T47D (cell line): ENCODE measurements at places on chromosomes 5 and 9.

GRCh38 chr9:121302341-121302740 is 34.4 kb downstream of the GSN start:
- DNase-seq: no peak

DNA sequence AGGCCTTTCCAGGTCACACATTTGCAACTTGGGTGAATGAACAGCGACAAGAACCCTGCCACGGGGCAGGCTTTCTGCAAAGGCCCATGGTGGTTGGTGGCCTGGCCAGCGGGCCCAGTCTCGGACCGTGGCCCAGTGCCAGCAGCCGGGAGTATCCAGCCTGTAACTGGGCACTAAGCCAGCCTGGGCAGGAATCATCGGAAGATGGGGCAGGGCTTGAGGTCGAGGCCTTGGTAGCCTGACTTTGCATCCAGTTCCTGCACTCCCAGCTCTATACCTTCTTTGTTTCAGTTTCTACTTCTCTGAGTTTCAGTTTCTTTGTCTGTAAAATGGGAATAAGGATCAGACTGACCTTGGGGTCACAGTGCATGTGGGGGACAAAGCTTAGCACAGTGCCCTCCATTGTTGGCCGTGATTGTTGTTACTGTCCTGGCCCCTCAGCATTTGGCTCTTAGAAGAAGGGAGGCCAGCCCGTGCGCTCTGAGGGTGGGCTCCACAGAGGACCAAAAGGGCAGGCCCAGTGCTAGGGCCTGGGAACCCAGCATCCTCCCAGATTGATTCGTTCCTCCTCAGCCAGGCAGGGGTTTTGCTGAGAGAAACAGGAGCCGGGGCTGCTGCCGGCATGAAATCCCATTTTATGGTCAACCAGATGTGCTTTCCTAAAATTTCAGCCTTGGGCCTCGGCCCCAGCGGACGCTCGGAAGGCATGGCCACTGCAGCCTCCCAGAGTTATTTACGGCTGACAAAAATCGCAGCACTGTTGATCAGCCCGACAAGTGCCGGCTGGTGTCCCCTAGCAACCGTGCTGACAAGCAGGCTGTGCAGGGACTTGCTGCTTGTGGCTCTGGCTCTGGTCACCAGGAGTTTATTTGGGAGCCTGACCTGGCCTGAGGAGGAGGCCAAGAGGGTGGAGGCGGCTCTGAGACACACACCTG is 43.6 kb downstream of the JADE2 start:
- peak; percentile 16 for DNase-seq

DNA sequence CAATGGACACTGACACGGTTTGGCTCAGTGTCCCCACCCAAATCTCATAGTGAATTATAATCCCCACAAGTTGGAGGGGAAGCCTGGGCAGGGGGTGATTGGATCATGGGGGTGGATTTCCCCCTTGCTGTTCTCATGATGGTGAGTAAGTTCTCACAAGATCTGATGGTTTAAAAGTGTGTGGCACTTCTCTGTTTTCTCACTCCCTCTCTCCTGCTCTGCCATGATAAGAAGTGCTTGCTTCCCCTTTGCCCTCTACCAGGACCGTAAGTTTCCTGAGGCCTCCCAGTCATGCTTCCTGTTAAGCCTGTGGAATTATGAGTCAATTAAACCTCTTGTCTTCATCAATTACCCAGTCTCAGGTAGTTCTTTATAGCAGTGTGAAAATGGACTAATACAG is 115.8 kb upstream of the KIF2A start:
- DNase-seq: no peak

DNA sequence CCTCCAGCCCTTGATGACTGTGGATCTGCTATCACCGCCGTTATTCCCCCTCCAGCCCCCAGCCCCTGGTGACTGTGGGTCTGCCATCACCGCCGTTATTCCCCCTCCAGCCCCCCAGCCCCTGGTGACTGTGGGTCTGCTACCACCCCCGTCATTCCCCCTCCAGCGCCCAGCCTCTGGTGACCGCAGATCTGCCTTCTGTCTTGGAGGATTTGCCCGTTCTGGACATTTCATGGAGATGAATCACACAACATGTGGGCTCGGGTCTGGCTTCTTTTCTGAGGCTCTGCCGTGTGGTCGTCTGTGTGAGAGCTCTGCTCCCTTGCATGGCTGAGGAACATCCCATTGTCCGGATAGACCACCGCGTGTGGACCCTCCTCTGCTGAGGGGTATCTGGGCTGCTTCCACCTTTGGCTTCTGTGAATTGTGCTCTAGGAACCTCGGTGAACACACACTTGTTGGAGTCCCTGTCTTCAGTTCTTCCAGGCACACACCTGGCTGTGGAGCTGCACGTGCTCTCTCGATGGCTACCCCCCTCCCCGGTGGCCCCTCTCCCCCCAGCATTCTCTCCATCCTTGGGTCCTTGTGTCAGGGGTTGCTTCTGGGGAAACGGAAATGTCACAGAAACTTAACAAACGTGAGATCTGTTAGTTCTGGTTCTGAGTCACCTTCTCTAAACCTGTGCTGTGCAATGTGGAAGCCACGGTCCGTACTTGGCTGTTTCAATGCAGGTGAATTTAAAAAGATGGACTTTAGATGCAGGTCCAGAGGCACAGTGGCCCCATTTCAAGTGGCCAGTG is 105.3 kb upstream of the COL5A1 start:
- no peak for DNase-seq
